ENCODE measurements at places on chromosomes 5 and 9.

- no peak for DNase-seq
Measured at GRCh38 chr5:137341831-137342230, 157.3 kb downstream of the SPOCK1 start.

GRCh38 chr5:139759219-139759721, 36.3 kb upstream of the PSD2 start:
- no peak for DNase-seq

DNA sequence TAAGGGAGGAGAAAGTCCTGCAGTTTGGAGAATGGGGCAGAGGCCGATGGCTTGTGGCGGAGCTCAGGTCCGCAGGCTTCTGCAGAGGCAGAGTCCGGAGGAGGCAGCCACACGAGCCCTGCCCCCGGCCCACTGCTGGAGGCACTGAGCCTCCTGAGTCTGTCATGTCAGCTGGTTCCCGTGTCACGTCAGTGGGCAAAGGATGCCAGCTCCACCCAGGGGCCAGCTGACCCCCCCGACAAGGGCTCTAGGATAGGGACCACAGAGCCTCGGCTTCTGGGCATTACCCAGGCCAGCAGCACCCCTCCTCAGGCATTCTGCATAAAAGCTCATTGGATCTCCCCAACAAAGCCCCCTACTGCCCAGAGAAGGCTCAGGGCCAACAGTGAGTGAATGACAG, 8.5 kb downstream of the SH3PXD2B start:
- no peak for DNase-seq

- no peak for DNase-seq
Measured at GRCh38 chr5:129963359-129963758, 59.1 kb downstream of the CHSY3 start.

GRCh38 chr9:38707885-38708637, 11.9 kb downstream of the FAM240B start:
- DNase-seq = peak; percentile 5

DNA sequence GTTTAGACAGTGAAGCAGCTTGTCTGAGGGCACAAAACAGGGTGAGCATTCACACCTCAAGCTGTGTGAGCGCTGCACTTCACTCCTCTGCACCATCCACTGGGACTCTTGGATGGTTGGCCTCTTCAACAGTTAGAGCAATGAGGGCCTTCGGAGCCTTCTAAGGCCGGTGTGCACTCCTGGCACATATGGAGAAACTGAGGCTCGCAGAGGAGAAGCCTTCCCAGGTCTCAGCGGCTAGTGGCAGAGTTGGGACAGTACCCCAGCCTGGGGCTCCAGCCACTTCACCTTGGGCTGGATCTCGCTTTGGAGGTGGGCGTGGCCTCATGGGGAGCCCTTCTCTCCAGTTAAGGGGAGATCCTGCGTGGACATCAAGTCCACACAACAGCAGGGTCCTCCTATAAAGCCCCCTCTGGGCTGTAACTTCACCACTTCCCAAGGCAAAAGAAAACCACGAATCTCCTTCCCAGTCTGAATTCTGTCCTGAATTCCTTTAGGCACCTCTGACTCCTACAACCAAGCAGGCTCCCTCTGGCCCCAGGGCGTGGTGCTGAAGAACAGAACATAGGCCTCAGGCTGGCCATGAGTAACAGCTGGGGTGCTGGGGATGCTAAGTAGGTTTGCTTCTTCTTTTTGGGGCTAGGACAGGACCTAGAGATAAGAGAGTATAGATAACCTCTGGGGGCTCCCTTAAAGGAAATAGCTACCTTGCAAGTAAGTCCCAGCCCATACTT, 30.5 kb upstream of the CSF1R start:
- DNase-seq = no peak

- no peak for DNase-seq
Measured at GRCh38 chr5:135050244-135050767, 16.3 kb upstream of the PITX1 start.

DNA sequence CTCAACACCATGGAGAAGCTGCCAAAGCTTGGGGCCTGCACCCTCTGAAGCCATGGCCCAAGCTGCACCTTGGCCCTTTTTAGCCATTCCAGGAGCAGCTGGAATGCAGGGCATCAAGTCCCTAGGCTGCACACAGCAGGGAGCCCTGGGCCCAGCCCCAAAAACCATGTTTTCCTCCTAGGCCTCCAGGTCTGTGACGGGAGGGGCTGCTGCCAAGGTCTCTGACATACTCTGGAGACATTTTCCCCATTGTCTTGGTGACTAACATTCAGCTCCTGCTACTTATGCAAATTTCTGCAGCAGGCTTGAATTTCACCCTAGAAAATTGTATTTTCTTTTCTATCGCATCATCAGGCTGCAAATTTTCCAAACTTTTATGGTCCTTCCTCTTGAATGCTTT, 64.6 kb downstream of the ELOVL7 start:
- no peak for DNase-seq

GRCh38 chr9:14936491-14936890, 26.3 kb upstream of the FREM1 start:
- DNase-seq = no peak

DNA sequence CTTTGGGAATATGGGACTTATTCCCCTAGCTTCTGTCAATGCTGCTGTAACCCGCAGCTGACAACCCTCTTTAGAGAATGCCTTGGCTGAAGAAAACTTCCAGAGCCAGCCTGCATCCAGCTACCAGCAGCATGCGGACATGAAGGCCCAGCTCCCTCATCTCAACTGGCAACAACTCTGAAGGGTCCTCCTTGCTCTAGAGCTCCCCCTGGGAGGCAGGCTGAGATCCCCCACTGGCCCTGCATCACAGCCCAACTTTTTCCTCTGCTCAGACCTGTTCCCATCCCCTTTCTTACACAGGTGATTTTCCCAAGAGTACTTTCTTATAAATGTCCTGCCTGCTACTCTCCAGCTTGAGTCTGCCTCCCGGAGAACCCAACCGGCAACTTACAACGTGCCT, 18.7 kb upstream of the WNT8A start:
- peak; percentile 17 for DNase-seq

GRCh38 chr5:145246961-145247744, 588.0 kb downstream of the PRELID2 start:
- no peak for DNase-seq

DNA sequence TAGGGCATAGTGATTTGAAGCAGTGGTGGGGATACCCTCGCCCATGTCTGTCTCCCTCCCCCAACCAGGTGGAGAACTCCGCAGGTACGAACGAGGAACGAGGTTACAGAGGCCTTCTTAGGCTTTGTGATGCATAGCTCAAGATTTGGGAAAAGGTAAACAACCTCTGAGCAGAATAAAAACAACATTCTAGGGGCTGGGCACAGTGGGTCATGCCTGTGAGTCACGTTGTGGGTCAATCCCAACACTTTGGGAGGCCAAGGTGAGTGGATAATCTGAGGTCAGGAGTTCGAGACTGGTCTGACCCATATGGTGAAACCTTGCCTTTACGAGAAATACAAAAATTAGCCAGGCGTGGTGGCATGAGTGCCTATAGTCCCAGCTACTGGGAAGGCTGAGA, 3.6 kb upstream of the LCP2 start:
- DNase-seq = no peak

- DNase-seq = no peak
Measured at GRCh38 chr9:119483153-119483552, 113.9 kb upstream of the BRINP1 start.

GRCh38 chr9:133919253-133920115, 72.6 kb downstream of the VAV2 start:
- no peak for DNase-seq

GRCh38 chr5:42108468-42108867, 183.4 kb downstream of the FBXO4 start:
- DNase-seq = no peak

DNA sequence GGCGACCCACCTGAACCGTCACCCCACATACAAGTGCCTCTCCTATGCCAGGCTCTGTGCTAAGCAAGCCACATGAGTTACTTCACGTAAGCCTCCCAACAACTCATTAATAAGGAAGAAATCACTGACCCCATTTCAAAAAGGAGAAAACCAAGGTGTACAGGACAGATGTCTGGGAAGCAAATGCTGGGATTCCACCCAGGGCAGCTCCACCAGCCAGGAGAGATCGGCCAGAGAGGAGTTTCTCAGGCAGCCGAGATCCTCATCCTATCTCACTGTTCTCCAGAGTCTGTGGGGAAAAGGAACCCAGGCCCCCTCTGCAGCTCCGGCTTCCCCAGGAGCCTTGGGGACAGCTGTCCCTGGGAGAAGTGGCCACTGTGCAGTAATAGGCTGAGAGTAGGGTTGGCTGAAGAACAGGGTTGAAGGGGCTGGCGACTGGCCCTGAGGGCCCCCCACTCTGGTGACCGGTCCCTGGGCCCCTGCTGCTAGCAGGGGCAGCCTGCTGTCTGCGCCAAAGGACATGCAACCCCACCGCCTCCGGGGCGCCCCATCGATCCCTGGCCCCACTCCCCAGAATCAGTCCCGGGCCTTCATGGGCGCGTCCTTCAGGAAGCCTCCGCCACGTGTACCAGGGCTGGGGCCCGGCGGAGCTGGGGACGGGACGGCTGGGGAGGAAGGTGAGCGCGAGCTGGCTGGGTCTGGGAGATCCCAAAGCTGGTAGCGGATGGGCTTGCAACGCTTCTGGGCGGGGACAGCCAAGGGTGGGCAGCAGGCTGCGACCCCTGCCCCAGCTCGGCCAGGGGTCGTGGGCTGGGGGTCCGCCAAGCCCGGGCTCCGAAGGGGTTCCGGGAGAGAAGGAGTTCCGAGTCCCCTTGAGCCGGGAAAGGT, 44.1 kb upstream of the STXBP1 start:
- DNase-seq = peak; percentile 38

- no peak for DNase-seq
Measured at GRCh38 chr9:73845539-73845938, 651.6 kb upstream of the RORB start.

GRCh38 chr5:145945620-145946111, 9.3 kb downstream of the SH3RF2 start:
- no peak for DNase-seq

- DNase-seq = no peak
Measured at GRCh38 chr9:93684161-93684765, 107.9 kb downstream of the PHF2 start.

DNA sequence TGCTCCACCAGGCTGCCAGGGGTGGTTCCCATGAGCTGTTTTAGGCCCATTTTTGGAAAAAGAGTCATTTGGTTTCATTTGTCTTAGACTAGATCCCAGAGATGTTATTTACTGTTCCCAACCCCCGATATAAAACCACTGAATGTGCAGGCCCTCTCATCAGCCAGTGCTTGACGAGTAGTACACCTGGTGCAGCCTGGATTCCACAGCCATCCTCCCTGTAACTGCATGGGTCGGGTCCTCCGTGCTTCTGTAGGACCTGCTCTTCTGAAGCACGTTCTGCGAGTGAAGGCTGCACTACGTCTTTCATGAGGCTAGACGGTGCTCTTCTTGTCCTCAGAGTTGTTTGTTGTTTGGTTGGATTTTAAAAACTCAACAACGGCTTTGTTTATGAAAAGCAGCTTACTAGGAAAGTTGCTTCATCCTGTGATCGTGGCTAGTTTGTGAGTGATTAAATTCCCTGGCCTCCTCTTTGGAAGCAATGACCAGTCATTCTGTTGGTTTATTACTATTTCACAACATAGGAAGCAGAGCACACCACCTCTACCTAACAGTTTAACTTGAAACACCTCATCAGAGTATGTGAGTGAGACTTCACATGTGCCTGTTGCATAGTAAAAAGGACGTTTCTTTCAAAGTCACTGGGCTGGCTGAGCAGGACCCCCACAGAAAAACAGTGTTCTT, 135.2 kb downstream of the AOPEP start:
- no peak for DNase-seq

GRCh38 chr9:132679946-132680625, 9.8 kb downstream of the GTF3C4 start:
- no peak for DNase-seq

DNA sequence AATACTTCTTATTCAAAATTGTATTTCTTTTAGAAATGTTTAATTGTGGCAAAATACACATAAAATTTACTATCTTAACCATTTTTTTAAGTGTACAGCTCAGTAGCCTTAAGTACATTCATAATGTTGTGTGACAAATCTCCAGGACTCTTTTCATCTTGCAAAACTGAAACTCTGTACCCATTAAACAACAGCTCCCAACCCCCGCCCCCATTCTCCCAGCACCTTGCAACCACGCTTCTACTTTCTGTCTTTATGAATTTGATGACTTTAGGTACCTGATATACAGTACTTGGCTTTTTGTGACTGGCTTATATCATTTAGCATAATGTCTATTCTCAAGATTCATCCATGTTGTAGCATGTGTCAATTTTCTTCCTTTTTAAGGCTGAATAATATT, 2.8 kb upstream of the IL5 start:
- peak; percentile 79 for DNase-seq

- DNase-seq = no peak
Measured at GRCh38 chr5:177067503-177067902, 19.2 kb upstream of the FGFR4 start.

GRCh38 chr5:145471026-145471425, 364.1 kb downstream of the PRELID2 start:
- DNase-seq = no peak

- DNase-seq = no peak
Measured at GRCh38 chr5:89560696-89561095, 677.7 kb upstream of the MEF2C start.

DNA sequence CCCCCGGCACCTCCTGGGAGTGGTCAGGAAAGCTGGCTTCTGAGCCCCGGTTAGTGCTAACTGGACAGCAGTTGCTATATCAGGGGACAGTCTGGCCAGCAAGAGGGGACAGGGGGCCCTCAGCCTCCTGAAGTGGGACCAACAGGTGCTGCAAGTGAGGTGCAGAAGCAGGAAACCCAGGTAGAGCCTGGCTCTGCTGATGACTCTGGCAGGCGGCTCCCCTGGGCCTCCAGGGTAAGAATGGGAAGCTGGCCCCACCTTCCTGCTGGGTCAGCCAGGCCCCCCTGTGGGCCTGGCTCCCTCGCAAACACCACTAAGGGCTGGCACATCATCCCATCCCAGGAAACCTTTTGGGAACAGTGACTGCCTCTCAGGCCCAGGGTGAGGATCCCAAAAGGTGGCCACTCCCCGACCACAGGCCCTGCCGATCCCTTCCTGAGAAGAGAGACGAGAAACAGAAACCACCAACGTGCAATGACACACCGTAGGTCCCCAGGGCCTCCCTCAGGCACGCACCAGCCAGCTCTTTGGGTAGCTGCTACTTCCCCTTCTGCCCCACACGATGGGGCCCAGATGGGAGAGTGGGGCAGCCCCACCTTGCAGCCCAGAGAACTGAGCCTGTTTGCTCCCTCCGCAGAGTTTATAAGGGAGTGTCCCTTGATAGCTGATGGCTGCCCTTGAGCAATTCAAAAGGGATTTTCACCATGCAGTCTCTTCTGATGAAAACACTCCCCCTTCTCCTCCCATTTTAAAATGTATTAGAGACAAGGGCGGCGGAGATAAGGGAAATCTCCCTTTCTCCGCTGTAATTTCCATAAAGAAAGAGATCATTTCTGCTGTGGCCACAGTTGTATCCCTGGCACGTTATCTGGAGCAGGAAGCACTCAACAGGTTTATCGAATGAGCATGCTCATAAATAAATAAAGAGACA, 76.8 kb downstream of the STK10 start:
- DNase-seq = peak; percentile 93

- DNase-seq = no peak
Measured at GRCh38 chr9:93084471-93084881, 11.5 kb upstream of the CARD19 start.
